Glutamatergic neuron (in vitro differentiated cells): ENCODE measurements at places on chromosomes 1 and 21.

GRCh38 chr1:159927211-159927848, 2.0 kb upstream of the TAGLN2 start:
- no peak for DNase-seq

- peak; percentile 84 for DNase-seq
These were observed at the start of gene METTL25B for GRCh38 chr1:156727926-156728598. Gene METTL25B, plus strand, starts transcription at chr1:156728469. Its CDS starts 636 bp downstream, at chr1:156729105.

GRCh38 chr1:184417916-184418315, 31.1 kb downstream of the C1orf21 start:
- no peak for DNase-seq

DNA sequence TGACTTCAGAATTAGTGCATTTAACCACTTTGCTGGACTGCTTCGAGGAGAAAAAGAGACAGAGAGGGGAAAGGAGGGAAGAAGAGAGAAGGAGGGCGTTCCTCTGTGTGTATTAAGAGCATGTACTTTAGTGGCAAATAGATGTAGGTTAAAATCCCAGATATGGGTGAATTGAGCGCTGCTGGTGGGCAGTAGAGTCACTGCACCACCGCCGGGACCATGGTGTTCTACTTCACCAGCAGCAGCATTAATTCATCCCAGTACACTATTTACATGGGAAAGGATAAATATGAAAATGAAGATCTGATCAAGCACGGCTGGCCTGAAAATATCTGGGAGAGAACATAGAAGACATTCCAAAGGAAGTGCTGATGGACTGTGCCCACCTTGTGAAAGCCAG, 20.9 kb upstream of the PPIE start:
- no peak for DNase-seq

- peak; percentile 65 for DNase-seq
These were observed 121.2 kb downstream of the LMX1A start for GRCh38 chr1:165235155-165235776.
